NCI-H82 (cell line): ENCODE measurements at places on chromosomes 5 and 9.

DNA sequence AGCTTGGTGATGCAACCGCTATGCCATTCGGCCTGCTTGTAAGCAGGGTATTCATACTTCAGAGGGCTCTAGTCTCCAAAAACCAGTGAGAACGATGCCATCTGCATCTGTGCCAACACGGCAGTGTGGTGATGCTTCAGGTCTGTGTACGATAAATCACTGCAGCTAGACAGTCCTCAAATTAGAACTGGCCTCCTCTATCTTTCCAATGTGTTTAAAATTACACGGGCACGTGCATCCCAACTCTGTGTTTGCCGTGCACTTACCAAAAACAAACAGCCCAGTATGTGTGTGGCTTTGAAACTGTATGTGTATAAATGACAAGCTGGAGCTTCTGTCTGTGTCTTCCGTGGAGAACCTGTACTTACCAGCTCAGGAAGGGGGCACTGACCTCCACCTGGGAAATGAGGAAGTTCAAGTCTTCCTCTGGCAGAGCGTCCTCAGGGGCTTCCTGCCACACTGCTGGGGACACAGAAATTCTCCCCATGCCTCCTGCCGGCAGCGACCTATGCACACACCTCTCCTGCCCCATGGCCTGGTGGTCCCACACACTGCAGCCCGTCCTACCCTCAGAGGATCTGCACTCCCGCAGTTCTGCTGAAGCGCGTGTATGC is 12.3 kb downstream of the MED10 start:
- DNase-seq: no peak

GRCh38 chr9:18427691-18428090 is 46.3 kb upstream of the ADAMTSL1 start:
- DNase-seq: no peak

- DNase-seq: peak; percentile 12
Measured at GRCh38 chr5:36457511-36458270, 148.7 kb upstream of the SLC1A3 start.

GRCh38 chr5:175448276-175448675 is 4.3 kb upstream of the DRD1 start:
- no peak for DNase-seq

DNA sequence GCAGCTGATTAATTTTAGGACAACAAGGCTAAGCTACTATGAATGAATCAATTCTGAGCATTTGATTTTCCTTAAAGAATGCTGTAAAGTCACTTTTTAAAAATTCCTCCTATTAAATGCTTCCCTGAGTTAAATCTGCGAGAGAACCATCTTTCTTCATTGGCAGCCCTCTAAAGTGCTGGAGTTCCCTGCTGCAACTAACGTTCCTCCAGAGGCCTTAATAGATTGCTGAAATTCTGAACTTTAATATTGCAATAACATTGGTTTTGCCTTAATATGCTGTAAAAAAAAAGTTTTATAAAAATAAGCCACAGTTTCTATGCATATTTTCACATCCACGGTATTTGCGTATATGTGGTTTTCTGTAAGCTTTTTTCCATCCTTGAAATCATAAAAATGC is 298.0 kb upstream of the PIK3R1 start:
- no peak for DNase-seq

- DNase-seq: no peak
Measured at GRCh38 chr5:83313436-83313835, 158.1 kb upstream of the VCAN start.

GRCh38 chr9:132810314-132810713 is 67.8 kb downstream of the AK8 start:
- no peak for DNase-seq

- no peak for DNase-seq
Measured at GRCh38 chr5:43773478-43773844, 170.5 kb downstream of the NNT start.

DNA sequence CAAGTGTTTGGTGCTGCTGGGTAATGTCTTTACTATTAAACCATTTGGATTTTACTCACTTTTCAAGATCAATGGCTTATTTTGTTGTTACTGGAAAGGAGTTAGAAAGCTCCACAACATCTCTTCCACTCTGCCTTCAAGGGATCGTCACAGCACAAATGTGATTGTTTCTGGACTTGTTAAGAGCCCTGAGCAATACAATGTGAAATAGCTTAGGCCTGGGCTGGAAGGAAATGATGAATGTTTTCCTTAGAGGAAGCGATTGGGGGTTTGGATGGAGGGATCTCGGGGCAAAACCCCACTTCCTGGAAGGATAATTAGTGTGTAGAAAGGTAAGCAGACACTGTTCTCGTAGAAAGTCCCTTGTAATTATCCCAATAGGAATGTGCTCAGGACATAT is 59.3 kb upstream of the MYO10 start:
- no peak for DNase-seq

DNA sequence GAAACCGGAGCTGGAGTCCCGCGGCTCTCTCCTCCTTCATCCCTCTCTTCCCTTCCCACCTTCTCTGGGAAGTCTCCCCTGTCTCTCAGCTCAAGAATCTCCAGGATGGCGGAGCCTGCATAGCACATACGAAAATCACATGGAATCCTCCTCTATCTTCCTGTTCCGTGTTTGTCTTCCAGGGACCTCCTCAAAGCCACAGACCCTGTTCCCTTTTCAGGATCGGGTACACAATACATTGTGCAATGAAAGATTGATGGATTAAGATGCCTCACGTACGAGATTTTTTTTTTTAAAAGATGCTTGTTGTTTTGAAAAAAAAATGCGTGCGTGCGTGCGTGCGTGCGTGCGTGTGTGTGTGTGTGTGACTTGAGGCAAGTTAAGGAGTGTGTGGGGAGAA is 46.6 kb upstream of the OLFM1 start:
- no peak for DNase-seq

GRCh38 chr9:7163932-7164331 is 406.2 kb downstream of the KDM4C start:
- no peak for DNase-seq

- no peak for DNase-seq
Measured at GRCh38 chr5:173012882-173013281, 29.3 kb downstream of the ATP6V0E1 start.

GRCh38 chr5:110386782-110387181 is 339.7 kb downstream of the TMEM232 start:
- peak; percentile 11 for DNase-seq

DNA sequence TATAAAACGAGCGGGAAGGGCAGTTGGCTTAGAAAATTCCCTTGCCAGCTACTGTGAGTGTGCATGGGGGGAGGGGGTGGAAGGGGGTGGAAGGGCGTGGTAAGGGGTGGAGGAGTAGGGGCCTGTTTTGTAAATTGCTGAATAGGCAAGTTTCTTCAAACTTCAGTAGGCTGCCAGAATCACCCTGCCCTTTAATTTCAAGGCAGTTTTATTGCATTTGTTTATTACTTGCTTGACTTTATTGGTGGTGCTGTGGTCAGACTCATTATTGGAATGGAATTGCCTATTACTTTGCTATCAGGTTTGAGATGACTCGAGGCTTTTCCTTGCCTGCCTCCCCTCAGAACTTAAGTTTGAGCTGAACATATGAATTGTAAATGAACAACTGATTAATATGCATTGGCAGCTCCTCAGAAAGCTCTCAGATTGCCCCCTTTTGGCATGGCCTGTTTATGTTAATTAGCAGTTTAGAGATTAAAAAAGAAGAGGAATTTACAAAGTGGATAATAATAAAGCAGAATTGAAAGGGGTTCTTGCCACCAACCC is 76.0 kb downstream of the SEMA6A start:
- no peak for DNase-seq

DNA sequence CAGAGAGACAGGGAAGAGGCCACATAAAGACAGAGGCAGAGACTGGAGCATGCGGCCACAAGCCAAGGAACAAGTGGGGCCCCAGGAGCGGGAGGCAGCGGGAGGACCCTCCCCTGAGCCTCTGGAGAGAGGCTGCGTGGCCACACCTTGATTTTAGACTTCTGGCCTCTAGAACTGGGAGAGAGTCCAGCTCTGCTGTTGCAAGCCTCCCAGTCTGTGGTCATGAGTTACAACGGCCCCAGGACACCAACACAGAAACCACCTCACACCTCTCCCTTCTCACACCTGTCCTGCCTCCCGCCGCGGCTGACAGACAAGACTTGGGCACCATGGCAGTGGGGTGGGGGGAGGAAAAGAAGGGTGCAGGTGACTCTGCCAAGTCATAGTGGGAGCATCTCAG is 2.2 kb downstream of the INPP5E start:
- no peak for DNase-seq

DNA sequence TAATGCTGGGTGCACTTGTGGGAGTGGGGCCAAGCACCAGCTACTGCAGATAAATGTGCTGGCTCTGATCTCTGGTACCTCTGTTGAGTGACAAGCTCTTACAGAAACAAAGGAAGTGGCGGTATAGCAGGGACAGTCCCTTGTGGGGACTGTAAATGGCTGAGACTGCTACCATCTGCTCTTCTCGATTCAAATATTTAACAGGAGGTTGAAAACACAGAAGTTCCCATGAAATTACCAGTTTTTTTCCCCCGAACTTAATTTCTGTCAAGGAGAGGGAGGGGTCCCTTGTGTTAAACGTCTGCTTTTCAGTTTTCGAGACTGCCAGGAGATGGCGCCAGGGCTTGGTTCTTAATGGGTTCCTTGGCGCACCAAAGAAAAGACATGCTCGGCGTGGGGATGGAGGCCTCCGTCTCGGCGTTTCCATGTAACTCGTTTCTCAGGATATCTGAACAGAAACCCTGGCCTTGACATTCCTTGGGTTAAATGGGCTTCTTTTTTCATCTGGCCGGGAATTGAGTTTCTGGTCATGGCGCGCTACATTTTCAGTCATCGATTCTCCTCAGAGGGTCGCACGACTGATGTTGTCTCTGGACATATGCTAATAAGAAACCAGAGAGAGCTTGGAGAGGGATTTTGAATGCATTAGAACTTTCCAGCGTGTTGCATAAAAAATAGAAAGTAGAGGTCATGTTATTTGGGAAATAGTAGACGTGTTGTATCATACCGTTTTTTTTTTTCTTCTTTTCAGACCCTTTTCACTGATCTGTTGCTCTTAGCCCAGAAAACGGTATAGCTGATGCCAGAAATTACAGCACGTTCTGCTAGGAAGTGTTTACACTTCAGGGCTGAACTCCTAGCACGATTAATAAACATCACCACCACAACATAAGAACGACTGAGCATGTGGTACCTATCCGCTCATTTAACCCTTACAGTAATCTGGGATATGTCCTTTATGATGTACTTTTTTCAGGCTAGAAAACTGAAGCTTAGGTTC is 64.0 kb downstream of the CARTPT start:
- DNase-seq: peak; percentile 87

DNA sequence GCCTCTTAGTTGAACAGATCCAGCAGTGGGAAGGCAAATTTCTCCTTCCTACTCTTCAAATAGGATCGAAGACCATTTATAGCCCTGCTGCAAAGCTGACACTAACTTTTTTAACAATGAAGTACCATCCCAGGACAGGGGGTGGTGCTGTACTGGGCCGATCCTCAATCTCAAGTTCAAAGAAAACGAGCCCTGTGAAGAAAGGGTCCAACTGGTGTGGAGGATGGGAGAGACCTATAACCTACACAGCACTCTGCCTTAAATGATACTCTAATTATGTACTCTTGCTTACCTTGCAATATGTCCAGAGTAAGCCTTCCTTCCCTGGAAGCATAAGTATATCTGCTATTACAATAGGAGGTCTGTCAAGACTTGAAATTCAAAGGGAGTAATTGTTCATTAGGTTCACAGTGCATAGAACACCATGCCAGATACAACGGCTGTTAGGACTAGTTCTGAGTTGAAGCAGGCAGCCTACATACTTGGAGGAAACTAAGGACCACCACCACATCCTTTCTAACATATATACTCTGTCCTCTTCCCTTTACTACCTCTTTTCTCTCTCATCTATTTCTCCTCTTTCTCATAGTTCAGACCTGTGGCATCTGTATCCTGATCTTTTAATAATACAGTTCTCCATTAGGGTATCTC is 6.2 kb downstream of the ETF1 start:
- no peak for DNase-seq

DNA sequence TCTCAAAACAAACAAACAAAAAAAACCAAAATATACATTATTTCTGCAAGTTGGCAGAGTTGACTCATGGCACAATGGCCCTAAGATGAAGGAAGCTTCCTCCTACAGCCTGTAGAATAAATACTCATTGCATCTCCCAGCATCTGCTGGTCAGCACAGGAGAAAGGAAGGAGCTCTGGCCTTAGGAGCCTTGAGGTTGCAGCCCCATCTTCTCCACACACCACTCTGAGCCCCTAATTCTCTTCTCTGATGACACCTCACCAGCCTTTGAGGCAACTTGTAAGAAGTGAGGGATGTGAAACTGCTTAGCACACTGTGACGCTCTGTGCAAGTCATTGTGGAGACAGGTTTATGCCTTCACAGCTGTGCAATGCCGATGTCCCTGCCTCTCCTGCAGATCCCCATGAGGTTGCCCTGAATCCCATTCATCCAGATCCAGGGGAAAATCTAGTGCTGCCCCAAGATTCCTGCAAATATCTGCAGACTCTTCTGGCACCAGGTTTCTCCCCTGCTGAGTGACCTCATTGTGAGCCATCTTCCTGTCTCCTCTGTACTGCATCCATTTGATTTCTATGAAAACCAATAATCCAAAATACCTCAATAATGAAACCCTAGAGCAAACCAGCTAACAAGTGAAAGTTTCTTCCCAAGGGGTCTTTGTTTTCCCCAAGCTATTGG is 65.3 kb upstream of the TGFBR1 start:
- DNase-seq: no peak

- DNase-seq: no peak
Measured at GRCh38 chr5:74838262-74838661, 27.9 kb downstream of the FAM169A start.

GRCh38 chr9:109588415-109588814 is 90.3 kb upstream of the PTPN3 start:
- no peak for DNase-seq

DNA sequence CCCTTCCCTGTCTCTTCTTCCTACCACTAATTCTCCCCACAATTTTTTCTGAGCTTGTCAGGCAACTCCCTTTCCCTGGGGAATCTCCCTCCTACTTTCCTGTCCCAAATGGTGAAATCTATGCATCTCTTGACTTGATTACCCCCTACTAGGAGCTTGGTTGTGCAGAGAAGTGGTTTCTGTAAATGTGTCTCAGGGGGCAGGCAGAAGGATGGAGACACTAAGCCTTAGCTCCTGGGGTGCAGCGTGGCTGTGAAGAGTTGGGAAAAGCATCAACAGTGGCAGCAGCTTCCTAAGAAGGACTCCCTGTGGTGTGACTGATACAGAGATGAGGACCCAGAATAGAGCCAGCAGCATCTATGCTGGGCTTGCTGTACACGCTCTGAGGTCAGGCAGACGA is 62.3 kb downstream of the NRG2 start:
- no peak for DNase-seq

DNA sequence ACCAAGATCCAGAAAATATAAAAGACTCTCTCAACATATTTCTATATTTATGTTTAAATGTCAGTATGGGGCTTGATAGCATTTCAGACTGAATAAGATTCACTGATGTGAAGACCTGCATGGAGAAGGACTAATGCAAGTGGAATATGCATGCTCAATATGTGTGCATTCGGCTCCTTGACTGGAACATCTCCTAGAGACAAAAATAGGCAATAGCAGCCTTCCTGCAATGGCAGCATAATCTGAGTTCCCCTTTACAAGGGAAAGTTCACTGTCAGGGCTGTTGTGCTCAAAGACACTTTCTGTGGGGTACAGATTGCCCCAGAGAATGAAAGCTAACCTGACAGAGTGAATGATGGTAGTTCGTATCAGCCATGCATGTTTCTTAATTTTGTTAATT is 42.4 kb downstream of the STARD4 start:
- DNase-seq: no peak
